ENCODE measurements at places on chromosomes 4 and X.

- no peak for DNase-seq
Measured at GRCh38 chrX:136747003-136747986, 33.4 kb downstream of the ARHGEF6 start.

GRCh38 chr4:125572601-125573000, 257.8 kb downstream of the FAT4 start:
- DNase-seq = no peak

DNA sequence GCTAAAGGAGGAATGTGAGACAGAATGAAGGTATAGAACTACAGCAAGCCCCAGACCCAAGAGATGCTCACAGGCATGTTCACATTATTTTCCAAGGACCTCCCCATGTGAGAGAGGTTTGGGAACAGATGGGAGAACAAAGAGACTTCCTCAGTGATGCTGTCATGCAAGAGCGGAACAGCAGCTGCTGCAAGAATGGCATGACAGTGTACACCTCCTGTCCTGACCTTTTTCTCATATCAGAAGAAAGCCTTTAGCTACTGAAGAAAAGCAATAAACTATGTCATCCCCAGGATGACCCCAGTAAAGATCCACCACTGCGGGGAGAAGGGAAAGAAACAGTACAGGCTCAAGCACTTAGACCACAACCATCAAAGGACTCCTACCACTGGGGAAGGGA, 7.2 kb downstream of the PRDM5 start:
- no peak for DNase-seq

DNA sequence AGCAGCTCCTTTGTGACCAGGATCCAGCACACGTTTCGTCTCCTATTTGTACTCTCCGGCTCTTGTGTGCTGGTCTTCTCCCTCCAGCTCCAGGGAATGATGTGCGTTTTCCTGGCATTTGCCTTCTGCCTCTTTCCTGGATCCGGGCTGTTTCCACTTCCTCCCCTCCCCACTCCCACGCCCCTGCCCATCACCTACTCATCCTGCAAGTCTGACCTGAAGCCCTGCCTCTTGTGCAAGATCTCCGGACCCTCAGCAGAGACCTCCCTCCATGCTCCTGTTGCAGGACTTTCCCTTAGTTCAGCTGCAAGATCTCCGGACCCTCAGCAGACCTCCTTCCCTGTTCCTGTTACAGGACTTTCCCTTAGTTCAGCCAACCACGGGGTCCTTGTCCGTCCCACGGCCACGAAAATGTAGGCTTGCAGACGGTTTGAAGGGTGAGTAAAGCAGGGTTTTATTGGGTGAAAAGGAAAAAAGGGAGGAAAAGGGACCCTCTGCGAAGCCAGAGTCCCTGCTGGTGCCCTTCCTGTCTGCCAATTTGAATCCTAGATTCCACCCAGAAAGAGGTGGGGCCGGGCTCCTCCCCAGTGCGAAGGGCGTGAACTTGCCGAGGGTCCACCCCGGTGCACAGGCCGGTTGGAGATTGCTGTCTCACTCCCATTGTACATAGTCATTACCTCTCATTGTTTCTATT, 74.4 kb upstream of the IRF2 start:
- DNase-seq = no peak

- DNase-seq = no peak
Measured at GRCh38 chrX:126718440-126718839, 101.1 kb upstream of the PRR32 start.
